ENCODE measurements at places on chromosomes 4 and X. TPM values are rescaled to one million over a fixed set of nuclear protein-coding genes. Genes with fewer than 3 reads are reported as not detected.

PGAM4 gene
- total RNA-seq, result not detected

GRCh38 chr4:2799971-2800690 lies 7.2 kb downstream of the SH3BP2 start:
- no peak for DNase-seq

GRCh38 chrX:21412029-21412428 lies 37.8 kb downstream of the CNKSR2 start:
- no peak for DNase-seq

AGTR2 gene
- not detected for total RNA-seq

DNA sequence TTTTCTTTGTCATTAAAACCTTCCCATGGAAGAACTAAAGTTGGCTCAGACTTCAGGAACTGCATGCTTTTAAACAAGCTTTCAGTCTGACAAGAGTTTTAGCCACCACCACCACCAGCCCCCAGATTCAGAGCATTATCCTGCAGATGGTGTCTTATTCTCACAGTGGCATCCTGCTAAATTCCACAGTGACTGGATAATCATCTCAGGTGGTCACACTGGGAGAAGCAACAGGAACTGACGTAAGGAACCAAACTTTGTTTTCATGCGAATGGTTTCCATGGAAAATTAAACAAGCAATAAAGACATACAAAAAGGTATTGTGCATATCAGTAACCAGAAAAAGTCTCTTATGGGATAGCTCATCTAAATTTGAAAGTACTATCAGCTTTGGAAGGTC lies 370.7 kb downstream of the FBXW7 start:
- DNase-seq, result no peak

ADH1A gene
- total RNA-seq, result not detected

DNA sequence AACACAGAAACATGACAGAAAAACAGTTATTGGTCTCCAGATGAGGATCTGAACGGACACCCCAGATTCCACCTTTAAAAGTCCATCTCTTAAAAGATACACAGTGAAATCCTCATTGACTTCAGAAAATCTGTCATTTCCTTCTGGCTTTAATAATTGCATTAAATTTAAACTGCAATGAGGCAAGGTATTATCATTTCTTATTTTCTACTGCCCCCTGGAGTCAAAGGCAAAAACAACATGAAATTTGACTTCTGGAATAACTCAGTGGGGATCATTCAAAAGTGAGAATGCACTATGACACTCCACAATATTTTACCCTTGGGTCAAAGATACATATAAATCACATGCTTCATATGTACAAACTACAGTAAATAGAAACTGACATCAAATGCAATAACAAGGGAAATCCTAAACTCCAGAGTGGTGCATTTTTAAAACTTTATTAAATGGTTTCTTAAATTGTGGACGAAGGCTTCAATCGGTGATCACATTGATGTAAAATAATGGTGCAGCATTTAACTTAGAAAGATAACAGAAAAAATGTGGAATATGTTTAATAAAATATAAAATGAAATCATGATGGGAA lies 56.4 kb upstream of the SPANXN1 start:
- no peak for DNase-seq

MAGEB2 gene
- total RNA-seq, result not detected

GRCh38 chrX:119667111-119667878 lies 25.7 kb downstream of the SEPTIN6 start:
- DNase-seq, result no peak

DNA sequence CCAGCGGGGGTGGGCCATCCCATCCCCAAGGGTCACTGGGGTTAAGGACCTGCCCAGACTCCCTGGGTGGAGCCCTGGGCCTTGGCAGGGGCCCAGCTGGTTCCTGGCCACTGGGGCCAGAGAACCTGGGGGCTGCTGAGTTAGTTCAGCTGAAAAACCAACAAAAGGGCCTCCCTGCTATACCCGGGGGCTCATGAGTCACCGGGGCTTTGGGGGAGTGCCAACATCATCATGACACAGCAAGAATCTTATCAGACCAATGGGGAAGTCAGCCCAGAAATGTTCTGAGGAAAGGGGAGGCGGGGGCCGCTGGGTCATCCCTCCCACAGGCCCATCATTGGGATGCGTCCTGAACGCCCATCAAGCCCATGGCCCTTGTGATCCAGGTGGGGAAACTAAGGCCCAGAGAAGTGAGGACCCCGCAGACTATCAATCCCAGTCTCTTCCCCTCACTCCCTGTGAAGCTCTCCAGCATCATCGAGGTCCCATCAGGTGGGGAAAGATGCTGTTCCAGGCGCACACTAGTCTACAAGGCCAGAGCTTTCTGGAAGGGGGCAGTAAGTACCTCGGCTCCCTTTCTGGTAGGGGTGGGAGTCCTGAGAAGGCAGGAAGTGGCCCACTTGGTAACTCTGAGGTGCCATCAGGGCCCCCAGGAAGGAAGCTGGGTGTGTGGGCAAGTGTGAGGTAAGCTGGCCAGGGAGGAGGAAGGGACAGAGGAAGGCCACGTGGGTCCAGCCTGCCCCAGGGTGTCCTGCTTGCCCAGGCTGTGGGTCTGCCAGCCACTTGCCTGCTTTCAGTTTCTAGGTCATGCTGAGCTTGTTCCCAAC lies 4.5 kb downstream of the G6PD start:
- DNase-seq, result peak; percentile 45

RHOXF2B gene
- total RNA-seq, result 0.13 TPM

- DNase-seq, result peak; percentile 30
These were observed 58.6 kb upstream of the PAGE1 start for GRCh38 chrX:49754233-49754857.

DNA sequence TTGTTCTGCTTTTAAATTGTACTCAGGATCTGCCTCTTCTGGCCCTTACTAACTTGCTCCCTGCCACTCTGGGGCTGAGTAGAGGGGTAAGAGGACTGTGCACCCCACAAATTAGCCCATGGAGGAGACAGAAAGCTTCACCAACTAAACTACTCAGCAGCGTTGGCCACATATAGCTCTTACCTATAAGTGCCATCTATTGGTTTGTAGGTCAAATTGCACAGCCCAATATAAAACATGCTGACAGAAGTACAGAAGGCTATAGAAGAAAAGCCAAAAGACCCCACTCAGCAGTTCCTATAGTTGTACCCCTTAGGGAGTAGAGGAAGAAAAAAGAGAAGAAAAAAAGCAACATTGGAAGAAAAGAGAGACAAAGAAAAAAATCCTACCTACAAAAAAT lies 341.2 kb upstream of the FMR1 start:
- no peak for DNase-seq

DNA sequence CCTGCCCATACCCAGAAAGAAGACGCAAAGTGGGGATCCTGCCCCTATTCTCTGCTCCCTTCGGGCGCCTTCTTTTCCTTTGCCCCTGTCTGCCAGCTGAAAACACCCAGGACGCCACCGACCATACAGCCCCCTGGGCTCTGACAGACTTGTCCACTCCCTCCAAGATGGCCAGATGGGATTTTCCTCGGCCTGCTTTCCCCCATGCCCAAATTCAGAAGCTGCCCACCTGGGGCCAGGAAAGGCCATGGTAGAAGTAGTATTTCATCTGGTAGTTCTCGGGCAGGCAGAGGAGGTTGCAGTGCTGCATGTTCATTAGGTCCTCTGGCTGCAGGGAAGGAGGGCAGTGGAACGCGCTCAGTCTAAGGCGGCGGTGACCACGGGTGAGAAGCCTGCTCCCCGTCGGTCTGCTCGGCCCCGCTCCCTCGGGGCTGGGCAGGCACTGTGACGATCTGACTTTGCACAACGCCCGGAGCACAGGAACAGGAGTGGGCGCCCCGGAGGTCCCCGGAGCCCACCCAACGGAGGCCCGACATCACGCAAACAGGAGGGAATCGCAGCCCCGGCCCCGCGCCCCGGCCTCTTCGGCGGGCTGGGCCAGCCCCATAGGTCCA lies 582 bp downstream of the NAA10 start:
- DNase-seq, result no peak

NIPAL1 gene
- total RNA-seq, result 8.9 TPM

GRCh38 chrX:122626871-122627270 lies 557.2 kb upstream of the GRIA3 start:
- DNase-seq, result no peak

MGARP gene
- not detected for total RNA-seq

- no peak for DNase-seq
These were observed 78.5 kb downstream of the APBB2 start for GRCh38 chr4:41135801-41136200.

DGKK gene
- not detected for total RNA-seq

DNA sequence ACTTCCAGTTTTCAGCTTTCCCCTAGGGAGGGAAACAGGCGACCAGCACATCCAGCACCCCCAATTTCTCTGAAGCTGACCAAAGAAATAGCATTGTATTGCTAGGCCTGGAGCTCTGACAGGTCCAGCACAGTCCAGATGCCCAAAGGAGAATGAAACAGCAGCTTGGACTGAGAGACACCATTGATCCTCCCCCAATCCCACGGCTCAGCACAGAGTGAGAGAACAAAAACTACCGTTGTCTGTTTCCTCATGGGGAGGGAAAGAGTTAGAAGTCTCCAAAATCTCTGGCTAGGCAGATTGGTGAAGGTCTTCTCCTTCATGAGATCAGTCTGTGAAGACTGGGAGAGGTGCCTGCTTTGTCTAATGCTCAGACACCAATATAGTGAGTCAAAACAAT lies 8.6 kb downstream of the TCEAL7 start:
- DNase-seq, result no peak

TRPC3 gene
- total RNA-seq, result 0.63 TPM

- DNase-seq, result no peak
These were observed 769 bp downstream of the TCEAL1 start for GRCh38 chrX:103629318-103630170.

ARSJ gene
- not detected for total RNA-seq

DNA sequence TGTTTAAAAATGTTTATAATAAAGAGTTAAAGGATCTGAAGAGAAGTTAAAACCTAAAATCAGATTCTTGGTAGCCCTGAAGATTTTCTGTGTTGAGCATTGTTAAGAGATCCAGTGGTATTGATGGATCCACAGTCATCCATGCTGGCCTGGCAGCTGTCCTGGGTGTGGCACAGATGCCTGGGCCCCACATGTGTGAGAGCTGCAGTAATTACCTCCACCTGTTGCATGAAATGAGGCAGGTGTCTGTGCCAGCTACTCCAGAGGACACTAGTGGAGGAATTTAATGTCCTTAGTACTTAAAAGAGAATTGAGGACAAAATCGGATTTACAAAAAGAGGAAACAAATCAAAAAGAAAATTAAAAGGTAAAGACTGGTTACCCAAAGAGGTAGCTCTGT lies 44.0 kb downstream of the MGST2 start:
- no peak for DNase-seq

GRCh38 chr4:99664716-99665115 lies 7.1 kb upstream of the C4orf54 start:
- DNase-seq, result no peak

DNA sequence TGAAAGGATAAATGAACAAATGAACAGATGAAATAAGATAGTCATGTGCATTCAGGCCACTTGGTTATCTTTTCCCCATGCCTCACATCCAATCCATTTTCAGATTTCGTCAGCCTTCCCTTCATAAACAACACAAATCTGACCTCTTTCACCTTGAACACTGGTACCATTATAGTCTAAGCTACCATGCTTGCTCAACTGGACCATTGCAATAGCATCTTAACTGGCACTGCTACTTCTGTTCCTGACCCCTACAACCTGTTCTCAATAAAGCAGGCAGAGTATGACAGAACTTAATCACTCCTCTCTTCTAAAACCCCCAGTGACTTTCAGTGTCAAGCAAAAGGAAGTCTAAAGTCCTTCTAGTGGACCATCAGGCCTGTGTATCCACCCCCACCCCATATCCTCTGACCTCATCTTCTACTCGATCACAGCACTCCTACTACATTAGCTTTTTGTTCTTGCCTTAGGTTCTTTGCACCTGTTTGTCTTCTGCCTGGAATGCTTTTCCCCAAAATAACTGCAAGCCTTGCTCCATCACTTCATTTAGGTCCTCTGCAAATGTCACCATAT lies 40.7 kb downstream of the LARP7 start:
- DNase-seq, result no peak

ARL9 gene
- 0.46 TPM for total RNA-seq

DNA sequence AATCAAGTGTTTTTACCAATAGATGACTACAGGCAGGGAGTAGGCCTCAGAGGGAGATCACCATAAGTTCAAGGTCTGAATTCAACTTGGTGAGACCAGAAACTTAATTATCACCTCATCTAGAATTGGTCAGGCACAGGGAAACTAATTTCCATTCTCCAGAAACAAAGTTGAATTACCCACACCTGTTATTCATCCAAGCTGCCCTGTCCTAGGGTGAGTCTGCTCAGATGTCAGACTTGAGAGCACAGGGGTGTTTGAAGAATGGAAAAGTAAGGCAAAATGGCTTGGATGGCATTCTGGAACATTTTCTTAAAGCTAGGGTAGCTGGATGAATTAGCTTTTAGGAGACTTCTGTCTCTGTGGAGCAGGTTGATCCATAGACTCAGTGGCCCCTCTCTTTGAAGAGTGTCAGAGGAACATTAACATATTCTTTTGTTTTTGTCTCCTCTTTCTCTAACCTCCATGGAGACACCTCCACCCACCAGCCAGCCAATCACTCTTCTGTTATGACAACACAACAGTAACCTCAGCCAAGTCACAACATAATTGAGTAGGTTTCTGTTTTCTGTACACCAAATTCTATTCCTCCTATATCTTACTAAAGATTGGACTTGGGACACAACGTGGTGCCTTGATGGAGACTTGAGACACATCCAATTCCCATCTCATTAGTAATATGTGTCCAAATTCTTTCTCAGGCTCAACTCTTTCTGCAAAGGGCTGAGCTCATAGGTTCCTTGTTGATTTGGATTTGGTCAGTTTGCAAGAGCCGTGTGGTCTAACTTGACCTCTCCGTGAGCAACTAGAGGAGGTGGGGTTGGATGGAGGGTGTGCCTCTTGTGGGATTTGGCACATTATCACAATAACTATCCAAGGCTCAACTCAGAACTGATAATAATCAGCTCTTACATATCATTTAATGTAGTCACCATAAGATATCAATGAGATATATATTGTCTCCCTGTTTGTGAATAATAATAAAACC lies 45.1 kb downstream of the VSIG4 start:
- DNase-seq, result no peak

GRCh38 chr4:56653461-56654237 lies 27.4 kb downstream of the HOPX start:
- DNase-seq, result no peak

RHOH gene
- total RNA-seq, result 170 TPM

MAGEA10 gene
- total RNA-seq, result not detected

- DNase-seq, result peak; percentile 47
These were observed 545 bp downstream of the ABCE1 start for GRCh38 chr4:145098675-145099037.

IL15 gene
- 0.79 TPM for total RNA-seq

CCDC160 gene
- not detected for total RNA-seq

CCDC120 gene
- 4.2 TPM for total RNA-seq

PITX2 gene
- total RNA-seq, result not detected

GRCh38 chr4:122005064-122005755 lies 53.4 kb upstream of the TRPC3 start:
- no peak for DNase-seq

- no peak for DNase-seq
These were observed 42.3 kb downstream of the ATRX start for GRCh38 chrX:77743720-77744119.

- no peak for DNase-seq
These were observed 24.0 kb upstream of the TMEM255A start for GRCh38 chrX:120335289-120335688.

CT45A2 gene
- not detected for total RNA-seq

MAGEE1 gene
- 2.0 TPM for total RNA-seq

GRCh38 chr4:45064741-45065140 lies 338.4 kb upstream of the GNPDA2 start:
- no peak for DNase-seq
